ENCODE measurements at places on chromosomes 6 and 20.

DNA sequence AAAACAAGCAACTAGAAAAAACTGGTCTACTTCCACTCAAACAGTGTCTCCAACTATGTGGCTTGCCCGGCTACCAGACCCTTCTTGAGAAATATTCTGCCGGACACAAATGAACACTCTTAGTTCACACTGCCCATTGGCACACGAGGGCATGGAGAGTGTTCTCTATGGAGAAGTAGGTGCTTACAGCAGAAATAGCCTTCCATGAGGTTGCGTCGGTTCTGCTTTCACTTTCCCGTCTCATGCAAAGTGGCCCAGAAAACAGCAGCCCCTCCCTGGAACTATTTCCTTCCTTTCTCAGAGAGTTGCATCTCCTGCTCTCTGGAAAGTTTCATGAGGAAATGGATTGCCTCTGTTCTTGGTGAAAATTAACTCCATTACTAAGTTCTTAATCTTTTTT is 9.5 kb upstream of the HLA-DOA start:
- DNase-seq = peak; percentile 29

DNA sequence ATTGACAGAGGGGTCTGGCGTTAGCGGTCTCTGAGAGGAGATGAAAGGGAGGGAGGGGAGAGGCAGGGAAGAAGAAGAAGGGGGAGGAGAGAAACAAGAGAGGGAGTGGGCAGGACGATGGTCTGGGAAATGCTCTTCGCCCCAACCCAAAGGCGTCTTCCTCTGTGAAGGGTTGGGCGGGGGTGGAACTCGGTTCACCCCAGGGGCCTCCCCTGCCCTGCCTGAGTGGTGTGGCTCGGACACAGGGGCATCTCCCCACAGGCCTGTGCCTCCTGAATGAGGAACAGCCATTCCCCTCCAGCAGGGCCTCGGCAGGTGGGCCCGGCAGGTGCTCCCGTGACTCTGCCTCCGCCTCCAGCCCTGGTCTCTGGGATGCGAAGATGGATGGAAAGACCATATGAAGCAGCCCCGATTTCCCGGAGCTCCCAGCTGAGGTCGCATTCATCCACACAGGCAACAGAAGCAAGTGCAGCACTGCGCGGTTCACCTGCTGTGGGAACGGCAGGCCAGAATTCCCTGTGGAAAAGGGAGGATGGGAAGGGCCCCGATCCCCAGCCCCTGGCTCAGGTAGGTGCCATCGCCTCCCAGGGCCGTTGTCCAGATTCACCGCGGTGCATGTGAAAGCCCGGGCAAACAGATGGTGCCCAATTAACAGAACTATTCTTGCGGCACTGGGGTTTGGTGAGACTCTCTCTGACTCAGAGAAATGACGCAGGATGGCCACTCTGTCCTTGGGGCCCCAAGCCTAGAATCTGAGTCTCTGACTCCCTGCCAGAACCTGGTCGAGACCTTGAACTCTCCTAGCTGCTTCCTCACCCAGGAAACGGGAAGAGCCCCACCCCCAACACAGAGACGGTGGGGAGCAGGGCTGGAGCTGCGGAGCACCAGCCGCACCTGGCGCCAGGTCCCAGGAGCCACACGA is 29.4 kb upstream of the RPS6KA2 start:
- DNase-seq = no peak

GRCh38 chr6:6482256-6482655 is 106.3 kb upstream of the LY86 start:
- no peak for DNase-seq

- DNase-seq = no peak
These were observed 17.8 kb upstream of the ZNF217 start for GRCh38 chr20:53611449-53611894.

DNA sequence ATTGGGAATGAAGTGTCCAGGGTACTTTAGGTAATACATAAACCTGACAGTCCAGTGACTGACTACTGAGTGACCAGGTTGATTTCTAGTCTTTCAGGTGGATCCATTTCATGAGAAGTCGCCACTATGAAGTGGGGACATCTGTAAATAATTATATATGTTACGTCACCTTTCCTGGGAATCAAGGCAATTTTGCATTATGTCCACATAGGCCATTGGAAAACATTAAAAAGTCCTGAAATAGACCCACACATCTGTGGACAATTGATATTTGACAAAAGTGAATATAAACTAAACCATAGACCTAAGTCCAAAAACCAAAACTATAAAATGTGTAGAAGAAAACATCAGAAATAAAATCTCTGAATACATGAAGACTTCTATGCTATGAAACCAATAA is 231.5 kb downstream of the C6orf118 start:
- no peak for DNase-seq

Data from activated CD4-positive, alpha-beta T cell treated with anti-CD3 and anti-CD28 coated beads, Interleukin-2, amount 50 U/mL, for 4 hours (primary cell).